ENCODE measurements at places on chromosomes 4 and X.

GRCh38 chrX:46597771-46598170 is 24.2 kb downstream of the CHST7 start:
- H3K36me3 ChIP-seq: peaks cover 27% of the 10 kb centered on the region
- DNase-seq: no peak
- no peaks in the 10 kb centered on the region for H3K27me3 ChIP-seq
- no peak overlapping the region for H3K4me3 ChIP-seq

DNA sequence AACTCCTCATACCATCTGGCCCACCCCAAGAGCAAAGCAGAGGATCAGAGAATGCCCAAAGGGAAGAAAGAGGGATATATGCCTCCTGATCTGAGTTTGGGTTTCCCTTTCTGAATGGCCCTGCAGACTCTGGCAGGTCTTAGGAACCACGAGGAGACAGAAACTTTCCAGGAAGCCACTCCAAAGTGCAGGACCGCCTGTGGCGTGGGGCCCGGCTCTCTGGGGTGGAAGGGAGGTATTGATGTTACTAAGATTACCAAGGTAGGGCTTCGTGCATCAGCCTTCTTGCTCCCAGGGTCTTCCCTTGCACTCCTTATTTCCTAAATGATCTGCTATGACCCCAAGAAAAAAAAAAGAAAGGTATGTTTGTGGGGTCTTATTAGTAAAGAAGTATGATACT is 41.9 kb upstream of the SPRY1 start:
- DNase-seq: no peak
- no peak overlapping the region for H3K27ac ChIP-seq
- H3K4me1 ChIP-seq: peaks cover 4% of the 10 kb centered on the region
- peaks cover 5% of the 10 kb centered on the region for H3K27me3 ChIP-seq

- no peak overlapping the region for H3K27ac ChIP-seq
- no peak overlapping the region for H3K4me3 ChIP-seq
- H3K4me1 ChIP-seq: no peaks in the 10 kb centered on the region
These were observed 15.0 kb downstream of the UGT8 start for GRCh38 chr4:114613560-114613959.

DNA sequence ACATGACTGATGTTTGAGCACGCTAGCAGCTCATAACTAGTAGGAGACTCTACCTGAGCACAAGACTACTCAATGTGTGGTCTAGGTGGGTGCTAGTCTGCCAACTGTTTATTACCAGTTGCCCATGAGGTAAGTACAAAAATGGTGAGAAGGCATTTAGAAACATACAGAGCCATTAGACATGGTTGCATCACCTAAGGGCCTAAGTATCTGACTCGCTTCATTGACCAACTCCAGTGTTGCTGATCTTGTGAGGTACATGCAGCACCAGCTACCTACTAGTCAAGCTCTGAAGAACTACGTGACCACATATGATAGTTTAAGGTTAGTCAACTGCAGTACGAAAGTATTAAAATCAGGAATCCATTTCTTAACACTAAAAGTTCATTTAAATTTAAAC is 39.9 kb downstream of the APBB2 start:
- no peak overlapping the region for H3K27ac ChIP-seq
- no peaks in the 10 kb centered on the region for H3K4me1 ChIP-seq
- H3K27me3 ChIP-seq: peaks cover 7% of the 10 kb centered on the region
- no peaks in the 10 kb centered on the region for H3K36me3 ChIP-seq
- no peak for DNase-seq

DNA sequence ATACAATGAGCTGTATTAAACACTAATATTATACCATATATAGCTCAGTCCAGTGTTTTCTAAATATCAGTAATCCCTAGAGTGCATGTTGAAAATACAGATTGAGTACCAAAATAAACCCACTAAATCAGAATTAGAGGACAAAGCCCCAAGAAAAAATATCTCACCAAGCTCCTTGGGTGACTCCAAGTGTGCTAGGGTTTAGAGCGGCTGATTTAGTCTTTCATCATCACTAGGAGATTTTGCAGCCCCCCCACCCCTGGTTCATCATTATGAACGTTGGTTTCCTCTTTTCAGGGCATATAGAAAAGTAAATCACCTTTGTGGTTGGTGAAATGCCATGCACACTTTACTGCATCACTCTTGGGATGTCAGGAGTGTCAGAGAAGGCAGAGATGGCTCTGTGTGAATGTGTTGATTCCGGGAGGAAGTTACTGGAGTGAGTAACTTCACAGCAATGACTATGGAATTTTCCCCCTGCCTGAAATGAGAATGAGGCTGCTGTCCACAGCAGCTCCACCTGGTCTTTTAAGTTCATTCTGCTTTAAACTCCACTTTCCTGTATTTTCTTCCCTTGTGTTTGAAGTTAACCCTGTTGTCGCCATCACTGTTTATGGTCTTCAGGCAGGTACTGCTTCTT is 25.2 kb upstream of the ANAPC4 start:
- DNase-seq: no peak
- peaks cover under 1% of the 10 kb centered on the region for H3K4me1 ChIP-seq
- no peaks in the 10 kb centered on the region for H3K27me3 ChIP-seq
- no peak overlapping the region for H3K4me3 ChIP-seq

Measured in activated CD4-positive, alpha-beta T cell treated with anti-CD3 and anti-CD28 coated beads, Interleukin-2, amount 10 ng/mL, durations not matched to agents 24 days and 14 days (primary cell).